Right forelimb (tissue), 1 donor: ENCODE measurements at places on chromosomes 13 and 19.
A peak's percentile ranks its signal among the peaks of the same experiment; 100 is the strongest.

- DNase-seq = no peak
Observed at GRCh38 chr13:73939603-73940002, 194.6 kb downstream of the KLF12 start.

DNA sequence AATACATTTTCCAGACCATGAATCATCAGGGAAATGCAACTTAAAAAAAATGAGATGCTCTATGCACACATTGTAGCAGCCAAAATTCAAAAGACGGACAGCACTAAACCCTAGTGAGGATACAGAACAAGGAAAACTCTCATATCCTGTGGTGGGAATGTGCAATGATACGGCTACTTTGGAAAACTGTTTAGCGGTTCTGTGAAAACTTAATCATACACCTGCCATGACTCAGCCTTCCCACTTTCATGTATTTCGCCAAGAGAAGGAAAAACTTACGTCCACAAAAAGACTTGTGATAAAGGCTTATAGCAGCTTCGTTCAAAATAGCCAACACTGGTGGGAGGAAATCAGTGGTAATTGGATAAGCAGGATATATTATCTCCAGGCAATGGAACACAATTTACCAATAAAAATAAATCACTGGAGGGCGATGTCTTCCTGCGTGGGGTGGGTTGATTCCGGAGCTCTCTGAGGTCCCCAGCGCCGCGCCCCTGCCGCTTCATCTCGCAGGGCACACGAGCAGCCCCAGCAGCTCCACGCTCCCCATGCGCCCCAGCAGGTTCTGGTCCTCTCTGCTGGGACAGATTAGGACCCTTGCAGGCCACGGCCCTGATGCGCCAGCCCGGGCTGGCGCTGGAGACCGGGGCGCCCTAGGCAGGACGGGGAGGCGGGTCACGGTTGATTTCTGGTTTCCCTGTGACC lies 97.2 kb upstream of the ARHGEF7 start:
- no peak for DNase-seq

DNA sequence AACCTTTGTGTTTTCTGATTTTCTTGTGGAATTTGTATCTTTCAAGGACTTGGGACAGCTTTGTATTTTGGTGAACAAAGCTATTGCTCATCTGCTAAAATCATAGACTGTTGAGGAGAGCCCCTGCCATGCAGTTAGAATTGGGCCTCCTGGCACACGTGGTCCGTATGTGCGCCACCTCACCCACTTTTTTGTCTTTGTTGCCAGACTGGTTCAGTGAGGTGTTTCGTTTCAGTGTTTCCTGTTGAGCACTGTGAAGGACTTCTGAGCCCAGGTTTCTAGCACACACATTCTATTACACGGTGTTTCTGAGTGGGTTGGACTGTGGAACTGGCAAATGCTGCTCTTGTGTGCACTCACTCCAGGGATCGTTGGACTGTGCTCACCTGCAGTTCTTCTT lies 37.6 kb upstream of the RNF113B start:
- no peak for DNase-seq

- DNase-seq = no peak
Observed at GRCh38 chr19:23305555-23305954, 55.4 kb upstream of the ZNF724 start.

DNA sequence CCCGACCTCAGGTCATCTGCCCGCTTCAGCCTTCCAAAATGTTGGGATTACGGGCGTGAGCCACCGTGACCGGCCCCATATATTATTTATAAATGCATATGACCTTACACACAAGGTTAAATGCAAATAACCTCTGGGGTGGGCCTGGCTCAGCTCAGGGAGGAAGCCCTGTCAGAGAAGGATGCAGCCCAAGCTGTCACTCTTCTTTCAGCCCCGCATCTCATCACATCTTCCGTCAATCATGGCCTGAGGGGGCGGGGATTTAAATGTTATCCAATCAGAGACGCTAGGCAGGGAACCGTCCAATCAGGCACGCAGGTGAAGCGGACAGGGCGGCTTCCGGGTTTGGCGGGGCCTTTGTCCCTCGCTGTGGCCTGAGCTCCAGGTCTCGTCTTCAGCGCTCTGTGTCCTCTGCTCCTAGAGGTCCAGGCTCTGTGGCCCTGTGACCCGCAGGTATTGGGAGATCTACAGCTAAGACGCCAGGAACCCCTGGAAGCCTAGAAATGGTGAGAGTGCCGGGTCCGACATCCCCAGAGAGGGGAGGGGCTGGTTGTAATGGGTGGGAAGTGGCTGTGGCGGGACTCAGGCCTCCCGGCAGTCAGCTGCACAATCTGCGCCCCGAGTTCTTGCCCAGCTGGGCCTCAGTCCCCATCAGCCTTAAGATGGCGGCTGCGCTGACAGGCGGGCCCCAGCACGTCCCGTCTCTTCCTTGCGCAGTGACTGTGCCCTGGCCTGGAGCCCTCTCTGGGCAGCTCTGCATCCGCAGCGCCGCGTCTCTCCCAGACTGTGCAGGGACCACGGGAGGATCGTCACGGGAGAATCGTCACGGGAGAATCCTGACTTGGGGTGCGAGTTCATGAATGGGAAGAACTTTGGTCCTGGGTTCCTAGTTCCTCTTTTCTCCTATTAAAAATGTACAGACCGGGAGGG lies at the start of gene ZNF430:
Gene ZNF430 (plus strand): TSS at position 360 of the 930 bp plus-strand sequence. CDS start 144 bp downstream, at position 504.
- peak; percentile 94 for DNase-seq

- no peak for DNase-seq
Observed at GRCh38 chr19:30895946-30896345, 453.3 kb downstream of the TSHZ3 start.

- DNase-seq = no peak
Observed at GRCh38 chr13:77752512-77753069, 55.1 kb downstream of the SLAIN1 start.

DNA sequence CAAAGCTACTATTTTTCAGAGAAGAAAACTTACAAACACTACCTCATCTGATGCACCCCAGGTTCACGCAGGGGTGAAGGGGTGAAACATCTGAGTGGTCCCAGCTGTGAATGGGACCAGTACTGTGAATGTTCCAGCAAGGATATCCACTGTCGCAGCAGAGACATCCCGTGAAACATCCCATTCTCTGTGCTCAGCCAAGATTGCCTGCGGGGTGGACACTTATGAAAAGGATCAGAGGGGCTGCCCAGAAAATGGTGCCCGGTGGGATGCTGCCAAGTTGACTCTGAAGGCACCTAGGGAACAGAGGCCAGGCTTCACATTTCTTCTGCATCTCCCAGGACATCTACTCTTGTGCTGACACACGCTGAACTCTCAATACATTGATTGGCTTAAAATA lies 15.9 kb downstream of the IRS2 start:
- no peak for DNase-seq

- DNase-seq = no peak
Observed at GRCh38 chr19:43773725-43774102, 7.1 kb downstream of the KCNN4 start.

DNA sequence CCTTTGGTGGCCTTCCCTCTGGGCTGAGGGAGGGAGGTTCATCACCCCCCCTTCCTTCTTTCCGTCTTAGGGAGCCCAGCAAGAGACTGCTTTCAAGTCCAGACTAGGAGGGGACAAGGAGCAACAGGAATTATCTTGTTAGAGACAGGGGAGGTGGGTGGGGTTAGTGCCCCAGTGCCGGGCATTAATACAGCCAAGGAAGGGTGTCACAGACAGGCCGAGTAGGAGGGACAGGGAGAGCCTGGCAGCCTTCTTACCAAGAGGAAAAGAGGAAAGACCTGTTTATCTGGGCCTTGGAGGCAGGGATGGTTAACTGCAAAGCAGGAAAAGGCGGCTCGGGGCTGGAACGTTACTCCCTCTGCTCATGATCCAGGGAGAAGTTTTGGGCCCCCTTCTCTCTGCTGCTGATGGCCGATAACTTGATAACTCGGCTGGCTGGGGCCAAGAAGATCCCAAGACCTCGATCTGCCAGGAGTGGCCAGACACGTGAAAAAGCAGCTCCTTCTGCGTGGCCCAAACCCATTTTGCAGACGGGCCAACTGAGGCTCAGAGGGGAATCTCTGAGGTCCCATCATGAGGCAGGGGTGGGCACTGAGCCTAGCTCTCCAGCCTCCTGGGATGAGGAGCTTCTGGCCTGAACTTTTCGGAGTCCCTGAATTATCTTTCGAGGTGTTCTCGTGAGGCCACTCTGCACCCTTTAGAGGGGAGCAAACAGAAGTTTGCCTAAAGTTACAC lies 79.3 kb downstream of the PTPRS start:
- DNase-seq = no peak

DNA sequence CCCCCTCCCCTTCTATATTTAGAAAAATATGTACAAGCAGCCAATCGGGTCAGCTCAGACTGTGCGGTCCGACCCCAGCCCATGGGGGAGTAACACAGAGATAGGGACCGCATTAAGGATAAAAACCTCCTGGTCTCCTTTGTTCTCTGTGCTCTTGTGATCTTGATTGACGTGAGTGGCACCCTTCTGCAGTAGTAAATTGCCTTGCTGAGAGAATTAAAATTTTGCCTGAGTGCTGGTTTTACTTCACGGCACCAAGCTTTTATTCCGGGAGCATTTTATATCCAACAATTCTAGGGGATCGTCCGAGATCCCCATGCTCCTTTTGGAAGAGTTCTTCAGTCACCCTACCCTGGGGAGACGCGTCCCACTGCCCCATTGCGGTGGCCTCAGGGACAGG lies 7.0 kb upstream of the ZNF69 start:
- no peak for DNase-seq

- DNase-seq = no peak
Observed at GRCh38 chr13:100131863-100132574, 43.1 kb downstream of the PCCA start.

- DNase-seq = no peak
Observed at GRCh38 chr13:22399801-22400420, 729.0 kb downstream of the FGF9 start.

GRCh38 chr19:11555246-11555645 lies 3.8 kb downstream of the ELOF1 start:
- DNase-seq = no peak

DNA sequence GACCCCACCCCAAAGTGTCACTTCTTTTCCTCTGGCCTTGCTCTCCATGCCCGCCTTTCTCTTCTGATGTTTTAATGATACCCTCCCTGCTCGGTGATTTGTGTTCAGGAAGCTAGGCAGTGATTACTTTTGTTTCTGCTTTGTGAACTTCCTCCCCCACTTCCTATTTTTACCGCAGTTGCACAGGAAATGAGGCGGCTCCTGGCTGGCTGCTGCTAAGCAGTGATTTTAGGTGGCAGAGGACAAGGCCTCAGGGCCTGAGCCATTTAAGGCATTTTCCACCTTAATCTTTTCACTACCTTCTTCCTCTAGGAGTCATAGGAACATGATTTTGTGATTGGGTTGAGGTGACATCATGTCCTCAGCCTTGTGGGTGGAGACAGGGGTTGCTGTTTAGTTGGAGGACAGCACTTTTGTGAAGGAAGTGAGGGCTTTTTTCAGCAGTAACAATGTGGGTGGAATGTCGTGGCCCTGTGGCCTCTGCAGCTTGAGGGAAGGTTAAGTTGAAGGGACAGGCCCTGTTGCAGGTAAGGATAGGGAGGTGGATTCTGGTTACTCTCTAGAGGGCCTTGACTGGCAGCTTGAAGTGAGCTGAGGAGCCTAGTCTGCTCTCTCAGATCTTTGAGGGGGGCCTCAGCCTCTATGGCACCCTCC lies 15.7 kb downstream of the GARRE1 start:
- DNase-seq = no peak

DNA sequence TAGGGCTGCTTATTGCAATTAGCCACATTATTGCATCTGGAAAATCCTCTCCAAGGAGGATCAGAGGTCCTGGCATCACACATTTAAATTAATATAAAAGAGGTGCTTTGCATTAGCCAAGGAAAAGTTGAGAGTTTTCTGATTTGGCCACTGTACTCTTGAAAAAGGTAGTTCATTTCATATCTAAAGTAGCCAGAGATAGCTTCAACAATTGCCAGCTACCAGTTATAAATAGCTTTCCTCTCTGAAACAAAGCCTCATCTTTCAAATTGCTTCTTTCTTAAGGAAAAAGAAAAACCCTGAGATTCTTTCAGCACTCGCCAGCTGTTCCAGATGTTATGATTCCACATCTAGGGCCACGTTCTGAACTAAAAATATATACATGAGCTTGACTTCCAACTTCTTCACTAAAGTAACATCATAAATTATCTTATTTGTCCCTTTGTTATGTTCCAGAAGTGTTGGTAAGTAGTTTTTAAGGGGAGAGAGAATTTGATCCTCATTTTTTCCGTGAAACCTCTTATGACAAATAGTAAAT lies 69.6 kb downstream of the ERCC5 start:
- no peak for DNase-seq

- no peak for DNase-seq
Observed at GRCh38 chr19:21848706-21849105, 12.7 kb upstream of the ZNF43 start.

DNA sequence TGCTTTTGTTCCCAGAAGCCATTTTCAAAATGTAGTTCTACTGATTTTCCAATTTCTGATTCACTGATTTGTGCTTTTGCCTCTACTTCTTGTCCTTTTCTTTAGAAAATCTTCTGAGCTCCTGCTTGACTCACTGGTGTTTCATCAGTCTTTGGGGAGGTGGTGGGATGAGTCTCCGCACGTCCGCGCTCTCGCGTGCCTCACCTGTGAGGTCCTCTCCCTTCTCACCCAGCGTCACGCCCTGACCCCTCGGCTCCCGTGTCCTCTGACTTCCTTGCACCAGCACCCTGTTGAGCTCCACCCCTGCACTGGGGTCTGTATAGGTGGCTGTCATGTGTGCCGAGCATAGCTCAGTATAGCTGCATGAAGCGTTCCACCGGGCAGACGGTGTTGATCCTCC lies 52.7 kb upstream of the MCF2L start:
- DNase-seq = no peak

- DNase-seq = no peak
Observed at GRCh38 chr13:45503658-45504057, 38.9 kb downstream of the COG3 start.

DNA sequence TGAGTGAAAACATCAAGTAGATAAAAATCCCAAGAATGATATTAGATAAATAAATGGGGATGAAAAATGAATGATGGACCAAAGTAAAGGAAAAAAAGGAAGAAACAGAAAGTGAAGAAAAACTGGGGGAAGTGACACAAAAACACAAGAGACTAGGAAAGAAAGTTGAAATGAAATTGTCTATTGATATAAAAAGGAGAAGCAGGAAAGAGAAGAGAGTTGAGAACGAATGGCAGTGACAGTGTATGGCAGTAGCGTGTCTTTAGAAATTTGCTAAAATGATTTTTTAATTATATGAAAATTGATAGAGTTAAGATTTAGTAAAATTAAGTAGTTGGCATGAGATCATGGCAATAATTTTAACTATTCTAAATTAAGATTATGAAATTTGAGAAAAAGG lies 36.3 kb upstream of the SGCG start:
- DNase-seq = no peak

GRCh38 chr13:109897988-109898624 lies 111.7 kb upstream of the IRS2 start:
- DNase-seq = no peak

GRCh38 chr13:109199280-109199679 lies 569.9 kb downstream of the MYO16 start:
- DNase-seq = no peak
